Smooth muscle cell of bladder (primary cell): ENCODE measurements at places on chromosomes 5 and 9. TPM values are rescaled to one million over a fixed set of nuclear protein-coding genes. Genes with fewer than 3 reads are reported as not detected.

The PCDHGC3 gene
- total RNA-seq: 38.1 and 41.7 TPM in 2 replicates

The FOXD4L6 gene
- total RNA-seq: under 0.01 and 0.09 TPM in 2 replicates

The EIF4E1B gene
- total RNA-seq: not detected in 2 replicates

The DAPK1 gene
- total RNA-seq: 23.8 and 30.0 TPM in 2 replicates

The SH3GL2 gene
- total RNA-seq: not detected in 2 replicates

The SLC36A1 gene
- total RNA-seq: 4.3 TPM in 2 replicates

The UNC5A gene
- total RNA-seq: under 0.01 TPM in 1 of 2 replicates, not detected in the other

The RORB gene
- 0.71 and 0.92 TPM in 2 replicates for total RNA-seq

The RAI14 gene
- total RNA-seq: 131 and 132 TPM in 2 replicates

The AQP3 gene
- 5.7 and 12.2 TPM in 2 replicates for total RNA-seq

The OTP gene
- not detected in 2 replicates for total RNA-seq

The SLC6A7 gene
- total RNA-seq: not detected in 2 replicates

The PDE6A gene
- under 0.01 TPM in 1 of 2 replicates, not detected in the other for total RNA-seq

The MARCOL gene
- total RNA-seq: 4.0 and 8.3 TPM in 2 replicates

The FGF18 gene
- total RNA-seq: not detected in 2 replicates

The FSTL4 gene
- total RNA-seq: 0.09 and 0.43 TPM in 2 replicates

The MYORG gene
- 0.43 and 0.55 TPM in 2 replicates for total RNA-seq

The FAM169A gene
- total RNA-seq: under 0.01 and 0.09 TPM in 2 replicates

The MYMK gene
- total RNA-seq: not detected in 2 replicates

The C9 gene
- total RNA-seq: 0.18 TPM in 1 of 2 replicates, not detected in the other

The DND1 gene
- 0.14 TPM in 1 of 2 replicates, not detected in the other for total RNA-seq

The PCDHGB1 gene
- total RNA-seq: 2.3 and 3.3 TPM in 2 replicates

The STK32A gene
- total RNA-seq: 0.71 and 1.3 TPM in 2 replicates

The IL5 gene
- total RNA-seq: not detected in 2 replicates

The KCNV2 gene
- not detected in 2 replicates for total RNA-seq

The ELOVL7 gene
- total RNA-seq: under 0.01 and 0.09 TPM in 2 replicates

The PTPDC1 gene
- 5.1 and 5.8 TPM in 2 replicates for total RNA-seq

The IRX2 gene
- not detected in 2 replicates for total RNA-seq

The SLC46A2 gene
- total RNA-seq: not detected in 2 replicates

The ASPN gene
- 1.1 and 2.0 TPM in 2 replicates for total RNA-seq

The C5orf58 gene
- total RNA-seq: not detected in 2 replicates

The NDUFS4 gene
- total RNA-seq: 106 and 135 TPM in 2 replicates

The SELENOP gene
- 98.6 and 131 TPM in 2 replicates for total RNA-seq

The SUSD1 gene
- 20.9 and 22.6 TPM in 2 replicates for total RNA-seq

The GRM6 gene
- not detected in 2 replicates for total RNA-seq

The CCNO gene
- total RNA-seq: not detected in 2 replicates

The CBY3 gene
- total RNA-seq: not detected in 2 replicates

The DOCK8 gene
- total RNA-seq: under 0.01 and 0.18 TPM in 2 replicates

The SEMA5A gene
- 5.3 and 15.0 TPM in 2 replicates for total RNA-seq

The ROR2 gene
- total RNA-seq: 29.4 and 30.0 TPM in 2 replicates

The STKLD1 gene
- 0.55 and 0.57 TPM in 2 replicates for total RNA-seq

The ZNF883 gene
- total RNA-seq: 1.2 and 1.8 TPM in 2 replicates

The TICAM2 gene
- total RNA-seq: 2.8 and 3.3 TPM in 2 replicates

The NPR3 gene
- 144 and 422 TPM in 2 replicates for total RNA-seq

The CD180 gene
- total RNA-seq: 0.14 TPM in 1 of 2 replicates, not detected in the other

The HSD17B3 gene
- total RNA-seq: not detected in 2 replicates

The CDC42SE2 gene
- total RNA-seq: 17.3 and 18.1 TPM in 2 replicates

The GOLM1 gene
- 56.9 and 81.4 TPM in 2 replicates for total RNA-seq

The HTR4 gene
- total RNA-seq: not detected in 2 replicates

The PDE4D gene
- 40.8 and 64.1 TPM in 2 replicates for total RNA-seq

The LTC4S gene
- total RNA-seq: 0.65 TPM in 1 of 2 replicates, not detected in the other

The IL4 gene
- total RNA-seq: not detected in 2 replicates
